ENCODE measurements at places on chromosomes 7 and 10. TPM values are rescaled to one million over a fixed set of nuclear protein-coding genes. Genes with fewer than 3 reads are reported as not detected.

DNA sequence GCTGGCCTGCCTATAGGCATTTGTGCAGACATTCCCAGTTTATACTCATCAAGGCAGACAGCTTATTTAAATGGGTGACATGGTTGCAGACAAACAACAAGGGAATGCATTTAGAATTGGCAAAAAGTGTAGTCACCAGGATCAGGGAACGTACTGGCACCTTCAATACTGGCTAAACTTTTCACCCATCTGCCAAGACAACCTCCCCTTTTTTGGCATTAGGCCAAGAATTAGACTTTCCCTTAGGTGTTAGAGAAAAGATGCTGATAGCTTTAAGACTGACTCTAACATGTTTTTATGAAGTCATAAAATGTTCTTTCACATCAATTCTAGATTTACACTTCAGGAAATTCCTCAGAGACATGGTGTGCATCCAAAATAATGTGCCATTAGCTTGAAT, 365.9 kb downstream of the PHTF2 start:
- no peak overlapping the region for H3K27ac ChIP-seq
- H3K4me3 ChIP-seq = no peak overlapping the region
- no peaks in the 10 kb centered on the region for H3K36me3 ChIP-seq
- no peak for DNase-seq
- H3K27me3 ChIP-seq = peaks cover 6% of the 10 kb centered on the region

DNA sequence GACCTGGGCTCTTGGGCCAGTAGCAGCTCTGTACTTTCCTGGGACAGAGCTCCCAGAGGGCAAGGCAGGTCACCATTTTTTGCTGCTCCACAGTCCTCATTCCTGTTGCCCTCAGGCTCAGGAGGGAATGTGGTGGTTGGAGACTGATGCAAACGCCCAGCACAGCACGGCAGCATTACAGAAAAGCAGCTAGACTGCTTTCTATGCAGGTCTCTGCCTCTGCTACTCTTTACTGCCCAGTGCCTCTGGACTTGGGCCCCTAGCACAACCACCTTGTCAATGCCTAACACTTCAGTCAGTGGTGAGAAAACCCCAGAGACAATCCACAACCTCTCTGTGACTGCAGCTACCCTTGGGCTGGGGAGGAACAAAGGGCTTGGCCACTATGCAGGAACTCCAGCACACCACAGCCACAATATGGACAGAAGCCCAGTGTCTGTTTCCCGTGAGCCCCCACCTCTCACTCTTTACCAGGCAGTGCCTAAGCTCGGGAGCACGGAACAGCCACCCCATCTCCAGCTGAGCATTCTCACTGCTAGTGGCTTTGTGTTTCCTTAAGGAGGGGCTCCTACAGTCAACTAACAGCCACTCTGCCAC, 790.6 kb downstream of the PCDH15 start:
- no peak for DNase-seq
- no peaks in the 10 kb centered on the region for H3K27me3 ChIP-seq
- H3K27ac ChIP-seq = no peak overlapping the region

- H3K27ac ChIP-seq = no peak overlapping the region
- H3K4me1 ChIP-seq = peaks cover 43% of the 10 kb centered on the region
- no peak overlapping the region for H3K4me3 ChIP-seq
- peaks cover 4% of the 10 kb centered on the region for H3K36me3 ChIP-seq
- DNase-seq = no peak
- no peaks in the 10 kb centered on the region for H3K27me3 ChIP-seq
These were observed 58.9 kb downstream of the MPP7 start for GRCh38 chr10:28243923-28244322.

- DNase-seq = no peak
- H3K27me3 ChIP-seq = no peaks in the 10 kb centered on the region
- H3K4me3 ChIP-seq = no peak overlapping the region
- peaks cover 58% of the 10 kb centered on the region for H3K36me3 ChIP-seq
These were observed 3.1 kb downstream of the MEPCE start for GRCh38 chr7:100432621-100433275.

DNA sequence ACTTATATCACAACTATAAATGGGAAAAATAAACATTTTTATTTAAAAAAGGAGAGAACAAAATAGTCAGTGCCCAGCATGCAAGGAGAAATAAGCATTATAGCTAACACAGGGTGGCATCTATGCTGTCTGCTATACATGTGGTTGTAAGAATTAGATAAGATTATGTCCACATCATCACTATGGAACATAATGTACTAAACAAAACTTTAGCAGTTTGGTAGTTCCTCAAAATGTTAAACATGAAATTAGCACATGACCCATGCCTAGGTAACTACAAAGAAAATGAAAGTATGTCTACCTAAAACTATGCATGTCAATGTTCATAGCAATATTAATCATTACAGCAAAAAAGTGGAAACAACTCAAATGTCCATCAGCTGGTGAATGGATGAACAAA, 28.7 kb upstream of the RUFY2 start:
- H3K36me3 ChIP-seq = peaks cover 23% of the 10 kb centered on the region
- H3K27me3 ChIP-seq = no peaks in the 10 kb centered on the region
- no peak for DNase-seq
- no peak overlapping the region for H3K27ac ChIP-seq

GRCh38 chr10:79103129-79103528, 34.4 kb downstream of the ZMIZ1 start:
- no peak for DNase-seq

DNA sequence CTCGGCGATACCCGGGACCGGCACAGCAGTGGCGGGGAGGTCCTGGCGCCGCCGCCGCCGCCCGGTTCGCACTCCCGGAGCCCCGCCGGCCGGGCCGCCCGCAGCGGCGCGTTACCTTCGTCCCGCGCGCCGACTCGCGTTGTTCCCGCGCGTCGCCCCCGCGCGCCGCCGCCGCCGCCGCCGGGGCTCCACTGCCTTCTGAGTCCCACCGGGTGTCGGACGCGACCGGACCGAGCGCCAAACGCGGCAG, at the start of gene EZH2:
EZH2 (minus strand) TSS at position 243 of the 250 bp plus-strand sequence. CDS start 36,993 bp downstream, outside the sequence.
- DNase-seq = no peak
- H3K4me1 ChIP-seq = peaks cover 34% of the 10 kb centered on the region
- H3K27me3 ChIP-seq = no peaks in the 10 kb centered on the region
- peak within 1 kb of the TSS; percentile 99 for H3K27ac ChIP-seq

- H3K27me3 ChIP-seq = no peaks in the 10 kb centered on the region
- peak within 1 kb of the TSS; percentile 76 for H3K27ac ChIP-seq
- H3K4me1 ChIP-seq = peaks cover 8% of the 10 kb centered on the region
- peak within 1 kb of the TSS; percentile 85 for H3K4me3 ChIP-seq
- H3K36me3 ChIP-seq = no peaks in the 10 kb centered on the region
These were observed at the start of gene FAM221A for GRCh38 chr7:23679898-23680413. Gene FAM221A, plus strand, starts transcription at chr7:23680199. Its CDS starts 20 bp downstream, at chr7:23680219.

DNA sequence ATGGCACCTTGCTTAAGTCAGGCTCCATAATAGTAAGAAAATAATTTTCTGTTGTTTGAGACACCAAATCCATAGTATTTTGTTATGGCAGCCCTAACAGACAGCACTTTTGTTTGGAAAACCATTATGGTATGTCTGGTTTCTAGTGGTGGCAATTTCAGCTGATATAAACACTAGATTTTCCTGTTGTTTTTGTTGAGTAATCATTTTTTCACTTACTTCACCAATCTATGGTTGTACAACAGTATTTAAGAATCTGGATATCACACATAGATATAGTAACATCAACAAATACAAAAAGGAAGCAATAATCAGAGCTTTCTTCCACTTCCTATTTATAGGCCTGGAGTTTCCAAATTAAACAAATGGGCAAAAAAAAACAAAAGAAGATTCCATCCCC, 725.8 kb upstream of the POM121L12 start:
- no peaks in the 10 kb centered on the region for H3K36me3 ChIP-seq
- H3K27me3 ChIP-seq = no peaks in the 10 kb centered on the region
- no peak overlapping the region for H3K27ac ChIP-seq
- no peak for DNase-seq
- H3K4me3 ChIP-seq = no peak overlapping the region
- H3K4me1 ChIP-seq = no peaks in the 10 kb centered on the region

Gene ADCY1
- total RNA-seq = 1.2 TPM

- peaks cover 2% of the 10 kb centered on the region for H3K27me3 ChIP-seq
- H3K27ac ChIP-seq = no peak overlapping the region
- H3K4me3 ChIP-seq = no peak overlapping the region
- peaks cover 16% of the 10 kb centered on the region for H3K4me1 ChIP-seq
- H3K36me3 ChIP-seq = no peaks in the 10 kb centered on the region
- peak; percentile 13 for DNase-seq
These were observed 28.9 kb downstream of the HTRA1 start for GRCh38 chr10:122490268-122490667.

Gene ECD
- total RNA-seq = 50.7 TPM

DNA sequence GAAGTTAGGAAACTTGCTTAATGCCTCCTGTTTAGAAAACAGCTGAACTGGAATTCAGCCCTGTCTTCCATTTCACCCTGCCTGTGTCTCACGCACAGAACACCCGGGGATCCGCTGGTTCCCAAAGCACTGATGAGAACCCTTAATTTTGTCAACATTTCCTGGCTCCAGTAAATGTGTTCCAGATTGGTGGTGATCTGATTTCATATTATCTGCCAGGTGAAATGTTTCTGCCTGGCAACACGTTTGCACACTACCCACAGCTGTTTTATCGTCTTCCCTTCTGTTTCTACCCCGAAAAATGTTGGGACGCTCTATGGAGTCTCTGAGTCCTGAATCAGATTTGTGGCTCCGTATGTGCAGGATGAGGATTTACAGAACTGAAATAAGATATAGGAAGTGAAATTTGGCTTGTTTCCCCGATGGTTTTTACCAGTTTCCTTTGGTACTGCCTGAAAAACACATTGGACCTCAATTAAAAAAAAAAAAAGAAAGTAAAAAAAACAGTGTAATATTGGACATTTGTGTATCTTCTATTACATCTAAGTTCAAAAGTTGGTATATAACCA, 29.0 kb downstream of the MRC1 start:
- H3K27ac ChIP-seq = no peak overlapping the region
- no peaks in the 10 kb centered on the region for H3K36me3 ChIP-seq
- DNase-seq = no peak
- H3K4me1 ChIP-seq = no peaks in the 10 kb centered on the region
- H3K27me3 ChIP-seq = peaks cover 8% of the 10 kb centered on the region
- no peak overlapping the region for H3K4me3 ChIP-seq

Gene ATP5MK
- total RNA-seq = 377 TPM

- H3K27me3 ChIP-seq = no peaks in the 10 kb centered on the region
- no peaks in the 10 kb centered on the region for H3K4me1 ChIP-seq
- H3K4me3 ChIP-seq = no peak overlapping the region
- H3K27ac ChIP-seq = no peak overlapping the region
These were observed 141.7 kb upstream of the CCDC6 start for GRCh38 chr10:60048091-60048501.

- no peak overlapping the region for H3K4me3 ChIP-seq
- H3K27me3 ChIP-seq = peaks cover 64% of the 10 kb centered on the region
- no peak overlapping the region for H3K27ac ChIP-seq
- peaks cover 28% of the 10 kb centered on the region for H3K4me1 ChIP-seq
These were observed 2.8 kb downstream of the EBF3 start for GRCh38 chr10:129961157-129961701.

- no peak overlapping the region for H3K27ac ChIP-seq
- peak; percentile 66 for DNase-seq
- H3K27me3 ChIP-seq = peaks cover 20% of the 10 kb centered on the region
- H3K36me3 ChIP-seq = no peaks in the 10 kb centered on the region
- no peak overlapping the region for H3K4me3 ChIP-seq
These were observed 27.8 kb downstream of the NKX2-3 start for GRCh38 chr10:99560277-99561126.

Gene EXOC6
- total RNA-seq = 9.7 TPM

Gene MTERF1
- 16.7 TPM for total RNA-seq

- H3K36me3 ChIP-seq = peaks cover 16% of the 10 kb centered on the region
- no peak overlapping the region for H3K27ac ChIP-seq
- H3K27me3 ChIP-seq = no peaks in the 10 kb centered on the region
- peak; percentile 43 for DNase-seq
- H3K4me3 ChIP-seq = no peak overlapping the region
These were observed 80.7 kb downstream of the UBE2H start for GRCh38 chr7:129872054-129872453.

- DNase-seq = no peak
- H3K27ac ChIP-seq = no peak overlapping the region
- H3K4me3 ChIP-seq = no peak overlapping the region
- H3K27me3 ChIP-seq = no peaks in the 10 kb centered on the region
- no peaks in the 10 kb centered on the region for H3K4me1 ChIP-seq
These were observed 70.2 kb upstream of the FERD3L start for GRCh38 chr7:19215412-19215811.

GRCh38 chr10:73623056-73623455, 18.2 kb downstream of the MYOZ1 start:
- no peak overlapping the region for H3K27ac ChIP-seq
- H3K4me1 ChIP-seq = peaks cover 19% of the 10 kb centered on the region
- no peaks in the 10 kb centered on the region for H3K27me3 ChIP-seq
- DNase-seq = no peak
- H3K36me3 ChIP-seq = peaks cover 5% of the 10 kb centered on the region

Gene NRBF2
- 23.9 TPM for total RNA-seq

DNA sequence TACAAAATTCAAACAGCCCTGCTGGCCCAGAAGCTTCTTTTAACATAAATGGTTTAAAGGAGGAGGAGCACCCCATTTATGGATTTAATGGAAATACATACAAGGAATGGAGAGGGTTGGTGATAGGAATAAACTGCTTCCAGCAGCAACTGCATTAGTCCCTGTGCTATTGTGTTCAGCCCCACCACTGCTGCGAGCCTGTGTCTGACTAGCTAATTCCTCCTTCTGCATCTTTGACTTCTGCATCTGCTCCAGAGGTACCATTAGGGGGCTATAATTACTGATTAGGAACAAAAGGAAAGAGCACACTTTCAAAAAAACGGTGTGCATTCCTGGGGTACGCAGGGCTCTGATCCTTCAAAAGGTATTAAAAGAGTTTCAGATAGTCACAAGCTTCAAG, 24.8 kb downstream of the CDCA7L start:
- H3K4me3 ChIP-seq = no peak overlapping the region
- no peaks in the 10 kb centered on the region for H3K27me3 ChIP-seq
- H3K27ac ChIP-seq = no peak overlapping the region
- no peak for DNase-seq

DNA sequence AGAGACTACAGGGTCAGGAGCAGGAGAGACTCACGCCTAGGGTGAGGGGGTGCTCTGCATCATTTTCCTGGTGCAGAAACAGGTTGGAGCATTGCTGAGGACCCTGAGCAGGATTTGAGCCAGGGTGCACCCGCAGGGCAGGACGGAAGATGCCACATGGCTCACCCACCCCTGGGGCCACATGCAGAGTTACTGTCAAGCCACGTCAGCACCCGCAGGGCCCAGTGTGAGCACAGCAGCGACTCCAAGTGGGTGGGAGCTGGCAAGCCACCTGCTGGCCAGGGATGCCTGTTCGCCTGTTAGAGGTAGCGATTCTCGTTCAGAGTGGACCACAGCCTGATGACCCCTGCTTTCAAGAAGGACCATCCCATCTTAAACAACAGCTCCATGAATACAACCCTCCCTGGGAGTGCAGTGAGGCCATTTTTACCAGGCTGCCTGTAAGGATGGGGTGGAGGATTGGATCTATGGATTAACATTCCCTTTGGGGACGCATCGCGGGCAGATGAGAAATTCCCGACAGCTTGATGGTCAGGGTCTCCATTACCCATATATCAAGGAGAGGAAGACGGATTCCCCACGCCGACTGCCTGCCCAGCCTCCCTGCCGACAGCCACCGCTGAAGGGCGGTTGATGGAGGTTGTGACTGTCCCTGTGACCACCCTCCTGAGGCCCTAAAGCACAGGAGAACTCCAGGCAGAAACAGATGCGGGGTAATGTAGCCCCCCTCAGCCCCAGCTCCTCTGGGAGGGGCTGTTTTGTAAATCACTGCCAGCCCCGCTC, 101.1 kb upstream of the RET start:
- no peaks in the 10 kb centered on the region for H3K36me3 ChIP-seq
- H3K27ac ChIP-seq = no peak overlapping the region
- no peaks in the 10 kb centered on the region for H3K4me1 ChIP-seq
- H3K4me3 ChIP-seq = no peak overlapping the region
- DNase-seq = peak; percentile 2

- peaks cover 2% of the 10 kb centered on the region for H3K4me1 ChIP-seq
- peaks cover 9% of the 10 kb centered on the region for H3K27me3 ChIP-seq
- H3K4me3 ChIP-seq = no peak overlapping the region
- no peak for DNase-seq
- no peaks in the 10 kb centered on the region for H3K36me3 ChIP-seq
These were observed 170.9 kb upstream of the NPVF start for GRCh38 chr7:25399000-25399750.

Data from activated CD4-positive, alpha-beta T cell treated with anti-CD3 and anti-CD28 coated beads for 36 hours (primary cell).